Stimulated activated naive CD4-positive, alpha-beta T cell (primary cell): ENCODE measurements at places on chromosomes 12 and 14.
A peak's percentile ranks its signal among the peaks of the same experiment; 100 is the strongest.

DNA sequence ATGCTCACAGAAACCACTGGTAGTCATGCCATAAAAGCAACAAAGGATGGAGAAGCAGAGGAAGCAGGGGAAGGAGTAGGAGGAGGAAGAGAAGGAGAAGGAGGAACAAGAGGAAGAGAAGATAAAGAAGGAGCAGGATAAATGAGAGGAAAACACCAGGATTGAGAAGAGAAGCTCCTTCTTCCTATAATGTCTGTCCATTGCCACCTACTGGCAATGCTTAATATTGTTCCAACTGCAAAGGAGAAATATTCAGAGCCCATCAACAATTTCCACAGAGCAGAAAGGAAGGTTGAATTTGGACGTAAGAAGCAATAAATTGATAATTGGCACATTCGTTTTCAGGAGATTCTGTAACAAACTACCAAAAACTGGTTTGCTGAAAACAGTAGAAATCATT, 898.4 kb downstream of the SLC16A7 start:
- DNase-seq = no peak

- DNase-seq = no peak
These were observed 36.0 kb downstream of the RTRAF start for GRCh38 chr14:52025310-52025709.

GRCh38 chr14:89340200-89341181, 76.5 kb downstream of the FOXN3 start:
- DNase-seq = no peak

- no peak for DNase-seq
These were observed 52.6 kb downstream of the GPHB5 start for GRCh38 chr14:63266106-63266505.

DNA sequence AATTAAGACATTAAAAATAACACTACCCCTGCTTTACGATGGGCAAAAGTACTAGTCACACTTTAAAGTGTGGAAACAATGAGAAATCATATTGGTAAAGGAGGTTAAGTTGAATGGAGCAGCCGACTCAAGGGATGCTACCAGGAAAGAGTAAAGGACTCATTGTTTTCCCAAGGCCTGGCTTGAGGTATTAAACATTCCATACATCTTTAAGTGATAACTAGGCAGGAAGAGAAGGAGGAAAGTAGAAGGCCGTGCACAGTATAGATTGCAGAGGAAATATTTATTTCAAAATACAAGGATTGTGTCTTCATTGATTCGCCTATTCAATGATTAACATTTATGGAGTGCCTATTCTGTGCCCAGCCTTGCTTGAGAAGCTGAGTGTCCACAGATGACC, 20.6 kb upstream of the YARS2 start:
- DNase-seq = no peak

- DNase-seq = no peak
These were observed 11.6 kb downstream of the RBM19 start for GRCh38 chr12:113954547-113954946.

DNA sequence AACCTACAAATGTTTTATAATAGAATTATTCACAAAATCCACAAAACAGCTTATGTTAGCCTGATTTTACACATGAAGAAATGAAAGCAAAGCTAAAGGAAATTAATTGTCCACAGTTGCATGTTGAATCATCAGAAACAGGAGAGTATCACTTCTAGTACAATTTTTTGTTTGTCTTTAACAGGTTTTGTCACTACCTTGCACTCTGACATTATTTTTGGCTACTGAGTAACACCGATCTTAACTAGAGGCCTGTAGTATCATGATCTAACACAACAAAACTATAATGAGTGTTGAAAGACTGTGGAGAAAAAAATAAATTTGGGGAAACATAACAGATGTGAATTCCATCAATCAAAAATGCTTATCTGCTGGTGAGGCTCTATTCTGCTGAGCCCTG, 60.1 kb downstream of the TAOK3 start:
- DNase-seq = no peak

DNA sequence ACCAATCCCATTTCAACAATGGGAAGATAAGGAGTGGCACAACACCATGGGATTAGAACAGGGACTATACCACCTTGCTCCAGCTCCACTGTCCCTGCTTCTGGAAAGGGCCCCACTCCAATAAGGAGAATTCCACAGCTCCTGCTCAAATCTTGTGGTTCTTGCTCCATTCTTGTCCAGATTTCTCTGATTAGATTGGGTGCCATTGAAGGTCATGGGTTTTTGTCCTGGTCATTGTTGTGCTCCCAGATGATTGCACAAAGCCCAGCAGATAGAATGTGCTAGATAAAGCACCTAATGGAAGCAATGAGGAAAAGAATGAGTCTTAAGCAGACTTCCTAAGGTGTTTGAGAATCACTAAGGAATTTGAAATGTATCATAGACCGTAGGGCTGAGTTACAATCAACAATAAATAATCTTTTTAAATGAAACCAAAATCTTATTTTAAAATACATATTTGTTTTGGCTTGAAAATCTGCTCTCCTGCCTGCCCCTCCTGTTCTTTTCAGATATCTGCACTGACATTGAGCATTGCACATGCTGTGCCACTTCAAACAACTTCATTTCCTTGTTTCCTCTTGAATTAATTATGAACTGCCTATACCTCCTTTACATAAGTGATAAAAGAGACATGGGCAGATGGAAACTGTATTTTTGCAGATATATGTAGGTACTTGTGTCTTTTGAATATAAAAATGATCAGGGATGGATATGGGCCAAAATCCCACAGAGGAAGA, 115.9 kb downstream of the FGD4 start:
- no peak for DNase-seq

GRCh38 chr14:53701108-53701875, 255.3 kb downstream of the BMP4 start:
- DNase-seq = no peak

DNA sequence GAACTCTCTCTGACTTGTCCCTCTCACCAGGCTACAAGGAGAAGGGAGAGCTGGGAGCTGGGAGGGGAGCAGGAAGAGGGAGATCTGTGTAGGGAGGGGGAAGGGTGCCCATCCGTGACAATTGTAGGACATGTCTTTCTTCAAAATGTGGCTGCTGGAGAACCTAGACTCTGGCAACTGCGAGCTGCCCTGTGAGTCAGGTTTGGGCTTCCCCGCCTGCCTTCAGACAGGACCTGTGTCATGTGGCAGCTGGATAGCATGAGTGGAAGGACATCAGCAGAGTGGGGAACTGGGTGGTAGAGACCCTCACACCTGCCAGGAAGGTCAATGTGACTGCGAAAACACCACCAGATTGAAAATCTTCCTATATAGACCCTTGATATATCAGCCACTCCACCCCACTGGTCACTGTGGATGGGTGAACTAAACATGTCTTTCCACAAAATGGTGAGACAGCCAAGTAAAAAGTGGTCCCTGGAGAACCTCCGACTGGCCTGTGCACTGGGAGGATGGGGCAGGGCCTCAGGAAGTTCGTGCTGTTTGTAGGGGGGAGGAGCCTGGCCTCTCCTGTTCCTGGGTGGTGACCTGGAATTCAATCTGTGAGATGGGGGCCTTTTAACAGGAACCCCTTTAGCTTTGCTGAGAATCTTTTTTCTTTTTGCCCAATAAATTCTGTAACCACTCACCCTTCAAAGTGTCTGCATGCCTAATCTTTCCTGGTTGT, 62.2 kb upstream of the CAPRIN2 start:
- no peak for DNase-seq

DNA sequence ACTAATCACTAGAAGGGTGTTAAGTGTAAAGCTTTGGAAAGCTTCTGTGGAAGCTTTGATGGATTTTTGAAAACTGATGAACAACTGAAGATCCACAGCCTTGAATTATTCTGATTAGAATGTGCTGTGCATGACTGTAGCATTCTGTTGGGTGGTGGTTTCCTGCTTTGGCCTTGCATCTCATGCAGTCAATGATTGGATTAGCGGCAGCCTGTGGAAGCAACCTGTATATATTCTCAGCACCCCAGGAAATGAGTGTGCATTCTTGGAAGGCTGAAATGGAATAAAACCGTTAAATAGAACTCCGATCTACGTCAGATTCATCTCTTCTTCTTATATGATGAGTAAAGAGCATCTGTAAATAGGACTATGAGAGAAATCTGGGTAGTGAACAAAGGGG, 120.2 kb downstream of the SLC16A7 start:
- DNase-seq = no peak

DNA sequence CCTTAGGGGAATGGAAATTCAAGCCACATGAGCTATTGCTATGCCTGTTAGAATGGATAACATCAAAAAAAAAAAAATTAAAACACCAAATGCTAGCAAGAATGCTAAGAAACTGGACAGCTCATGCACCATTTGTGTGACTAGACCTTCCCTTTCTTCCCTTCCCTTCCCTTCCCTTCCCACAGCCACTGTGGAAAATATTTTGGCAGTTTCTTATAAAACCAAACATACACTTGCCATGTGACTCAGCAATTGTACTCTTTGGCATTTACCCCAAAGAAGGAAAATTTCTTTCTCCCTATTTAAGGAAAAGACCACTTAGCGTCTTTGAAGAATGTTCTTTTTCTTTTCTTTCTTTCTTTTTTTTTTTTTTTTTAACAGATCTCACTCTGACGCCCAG, 49.1 kb upstream of the FKBP4 start:
- DNase-seq = no peak

DNA sequence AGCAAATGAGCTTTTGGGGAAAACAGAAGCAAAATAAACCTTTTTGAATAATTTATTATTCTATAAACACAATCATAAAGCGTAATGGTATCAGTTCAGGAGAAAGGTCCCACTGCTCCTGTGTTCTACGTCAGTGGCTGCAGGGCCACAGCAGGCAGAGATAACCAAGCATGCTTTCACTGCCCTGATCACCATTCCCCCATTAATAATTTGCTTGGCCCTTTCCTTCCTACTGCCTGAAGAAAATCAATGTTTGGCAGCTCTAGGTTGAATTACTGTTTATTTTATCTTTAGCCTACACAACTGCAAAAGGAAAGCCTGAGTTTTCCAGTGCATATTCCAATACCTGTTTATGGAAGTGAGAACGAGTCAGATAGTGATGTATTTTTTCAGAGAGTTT, 369.9 kb downstream of the DIO2 start:
- no peak for DNase-seq

- no peak for DNase-seq
These were observed 20.1 kb downstream of the NOVA1 start for GRCh38 chr14:26577711-26578110.

DNA sequence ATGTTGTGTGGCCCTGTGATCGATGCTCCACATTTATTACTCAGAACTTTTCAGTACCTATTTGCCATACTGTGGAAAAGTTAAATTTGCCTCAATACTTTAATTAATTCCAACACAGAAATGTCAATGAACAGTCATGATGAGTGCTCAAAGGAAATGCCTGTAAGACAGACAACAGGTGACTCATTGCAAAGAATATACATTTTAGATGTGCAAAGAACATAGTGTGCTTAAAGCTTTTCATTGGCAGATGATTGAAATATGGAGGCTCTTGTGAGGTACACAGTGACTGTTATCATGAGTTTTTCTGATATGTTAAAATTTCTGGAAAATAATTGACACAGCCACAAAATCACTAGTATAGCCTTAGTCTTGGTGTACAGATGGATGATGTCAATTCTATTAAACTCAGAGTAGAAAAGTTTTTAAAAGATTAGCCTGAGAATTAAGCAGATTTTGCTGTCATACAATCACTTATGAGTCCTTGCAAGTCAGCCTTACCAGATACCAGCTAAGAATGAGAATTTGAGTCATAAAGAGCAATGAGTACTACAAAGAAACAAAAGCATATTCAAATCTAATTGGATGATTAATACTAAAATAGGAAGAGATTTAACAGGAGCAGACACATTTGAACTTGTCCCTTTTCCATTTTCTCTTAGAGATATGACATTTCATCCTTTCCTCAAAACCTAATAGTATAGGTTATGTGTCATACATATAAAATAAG, 544.1 kb downstream of the KCNH5 start:
- DNase-seq = no peak

DNA sequence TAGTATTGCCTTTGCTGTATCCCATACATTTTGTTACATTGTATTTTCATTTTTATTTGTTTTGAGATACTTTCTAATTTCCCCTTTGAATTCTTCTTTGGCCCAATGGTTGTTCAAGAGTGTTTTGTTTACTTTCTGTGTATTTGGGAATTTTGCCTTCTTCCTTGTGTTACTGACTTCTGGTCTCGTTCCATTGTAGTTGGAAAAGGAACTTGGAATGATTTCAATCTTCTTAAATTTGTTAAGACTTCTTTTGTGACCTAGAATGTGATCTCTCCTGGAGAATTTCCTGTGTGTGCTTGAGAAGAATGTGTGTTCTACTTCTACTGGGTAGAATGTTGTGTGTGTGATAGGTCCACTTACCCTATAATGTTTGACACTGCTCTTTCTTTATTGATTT, 304.4 kb upstream of the RTL1 start:
- DNase-seq = no peak

GRCh38 chr14:68451696-68452373, 341.0 kb downstream of the ZFP36L1 start:
- DNase-seq = no peak

DNA sequence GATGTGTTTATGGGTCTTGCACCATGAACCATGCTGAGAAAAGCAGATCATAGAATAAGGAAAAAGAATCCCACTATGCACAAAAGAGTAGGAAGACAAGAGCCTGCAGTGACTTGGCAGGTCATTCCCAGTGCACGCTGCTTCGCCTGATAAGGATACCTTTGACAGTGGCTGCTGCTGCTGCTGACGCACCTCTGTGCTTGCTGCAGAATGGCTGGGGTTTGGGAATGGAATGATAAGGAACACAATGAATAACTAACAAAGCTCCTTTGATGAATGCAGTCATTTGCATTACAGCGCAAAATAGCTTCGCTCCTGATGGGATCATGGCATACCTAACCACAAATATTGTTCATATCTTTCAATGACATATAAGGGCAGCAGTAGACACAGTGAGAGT, 278.7 kb downstream of the PDZRN4 start:
- DNase-seq = no peak

DNA sequence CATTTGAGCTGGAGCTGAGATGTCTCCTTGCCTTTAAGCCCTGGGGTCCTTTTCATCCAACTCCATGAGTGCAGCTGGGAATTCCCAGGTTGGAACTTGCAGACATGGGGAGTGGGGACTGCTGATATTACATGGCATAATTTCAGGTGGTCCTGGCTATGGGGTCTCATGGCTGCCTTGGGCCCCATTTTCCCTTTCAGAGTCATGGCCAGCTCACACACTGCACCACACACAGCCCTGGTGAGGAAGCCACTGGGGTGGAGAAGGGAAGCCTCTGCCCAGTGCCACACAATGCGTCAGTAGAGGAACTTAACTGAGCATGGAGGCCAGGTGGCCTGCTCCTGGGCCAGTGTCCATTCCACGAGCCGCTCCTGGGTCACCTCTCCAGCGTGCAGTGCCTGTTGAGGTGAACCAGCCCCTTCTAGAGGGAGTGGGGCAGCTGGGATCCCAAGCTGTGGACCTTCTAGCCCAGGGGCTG, 17.3 kb upstream of the KRT86 start:
- DNase-seq = no peak

DNA sequence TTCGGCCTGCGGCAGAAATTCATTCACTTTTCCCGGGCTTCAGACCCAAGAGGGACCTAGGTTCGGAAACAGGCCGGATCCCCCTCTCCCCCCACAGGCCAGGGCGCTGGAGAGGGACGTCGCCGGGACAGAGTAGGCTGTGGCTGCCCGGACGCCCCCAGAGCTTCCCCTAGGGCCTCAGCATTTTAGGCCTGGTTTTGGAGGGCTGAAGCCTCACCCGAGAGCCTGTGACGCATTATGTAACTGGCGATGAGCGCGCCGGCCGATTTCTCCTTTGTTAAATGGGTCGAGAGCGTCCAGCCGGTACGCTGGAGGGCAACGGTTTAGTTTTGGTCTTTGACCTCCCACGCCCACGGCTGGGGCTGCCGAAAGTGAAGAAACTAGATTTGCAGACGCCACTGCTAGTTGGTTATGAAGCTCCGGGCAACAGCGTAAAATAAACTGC, 657 bp downstream of the PEBP1 start:
- peak; percentile 49 for DNase-seq
